Hematopoietic multipotent progenitor cell (in vitro differentiated cells): ENCODE measurements at places on chromosomes 7 and 10. TPM values are rescaled to one million over a fixed set of nuclear protein-coding genes. Genes with fewer than 3 reads are reported as not detected.
A peak's percentile ranks its signal among the peaks of the same experiment; 100 is the strongest.

Gene GIMAP7
- total RNA-seq: 16.7 TPM

DNA sequence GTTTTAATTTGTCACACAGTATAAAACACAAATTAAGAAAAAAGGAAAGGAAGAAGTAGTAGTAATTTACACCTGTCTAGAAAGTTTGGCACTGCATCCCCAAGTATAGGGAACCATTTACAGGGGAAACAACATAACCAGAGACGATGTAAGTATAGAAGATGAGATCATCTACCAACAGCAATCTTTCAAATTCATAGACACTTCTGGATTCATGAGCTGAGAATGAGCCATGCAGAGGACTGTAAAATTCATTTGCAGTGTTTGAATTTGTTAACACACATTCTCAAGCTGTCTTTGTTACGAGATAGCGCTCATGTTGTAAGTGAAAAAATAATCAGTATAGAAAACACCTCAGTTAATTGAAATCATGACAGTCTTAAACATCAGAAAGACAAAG lies 337.0 kb upstream of the MEOX2 start:
- DNase-seq: no peak

Gene RAPGEF5
- 0.27 TPM for total RNA-seq

Gene PVRIG
- total RNA-seq: 0.54 TPM

Gene ZCWPW1
- total RNA-seq: 2.4 TPM

DNA sequence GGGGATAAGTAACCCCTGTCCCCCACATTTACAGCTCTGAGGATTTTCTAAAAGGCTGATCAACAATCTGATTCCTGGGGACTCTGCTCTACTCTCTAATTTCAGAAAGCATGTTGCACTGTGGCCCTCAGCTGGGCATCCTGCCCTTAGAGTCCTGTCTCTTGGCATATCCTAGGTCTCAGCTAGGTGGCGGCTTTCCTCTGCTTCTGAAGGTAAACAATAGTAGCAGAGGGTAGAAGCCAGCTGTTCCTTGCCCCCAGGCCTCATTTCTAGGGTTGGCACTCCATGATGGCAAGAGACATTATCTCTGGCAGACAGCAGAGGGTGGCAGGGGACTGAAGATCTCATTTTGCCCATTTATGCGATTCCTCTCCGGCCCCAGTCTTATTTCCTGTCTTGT lies 77.0 kb downstream of the ADCYAP1R1 start:
- no peak for DNase-seq

DNA sequence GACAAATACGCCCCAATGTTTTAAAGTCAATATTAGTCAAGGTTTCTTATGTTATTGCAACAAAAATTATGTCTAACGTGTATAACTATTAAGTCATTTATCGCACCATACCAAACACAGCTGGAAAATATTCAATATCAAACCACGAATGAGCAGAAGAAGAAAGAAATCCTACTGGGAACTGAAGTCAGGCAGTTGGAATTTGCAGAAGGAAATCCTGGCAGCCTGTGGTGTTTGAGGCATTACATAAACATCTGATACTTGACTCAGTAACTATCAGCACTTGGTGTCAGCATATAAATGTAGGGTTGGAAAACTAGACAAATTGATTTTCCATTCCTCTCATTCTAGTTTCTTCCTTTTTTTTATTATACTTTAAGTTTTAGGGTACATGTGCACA lies 83.4 kb upstream of the NUPR2 start:
- DNase-seq: no peak

Gene LAMB1
- total RNA-seq: 0.27 TPM

Gene ETV1
- total RNA-seq: 0.27 TPM

DNA sequence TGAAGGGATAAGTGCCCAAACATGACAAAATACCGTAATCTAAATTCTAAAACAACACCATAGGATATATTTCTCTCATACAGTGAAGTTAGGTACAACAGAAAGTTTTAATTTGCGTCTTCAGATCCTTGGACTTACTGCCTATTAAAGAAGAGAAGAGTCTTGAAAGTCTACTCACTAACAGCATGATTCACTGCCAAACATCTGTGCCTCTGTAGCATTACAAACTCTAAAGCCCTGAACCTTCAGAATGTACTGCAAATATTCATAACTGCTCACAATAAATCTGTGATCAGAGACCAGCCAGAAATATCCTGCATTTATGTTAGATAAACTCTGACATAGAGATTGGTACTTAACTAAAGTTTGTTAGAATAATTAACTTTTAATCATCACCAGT lies 365.3 kb downstream of the PARD3 start:
- no peak for DNase-seq

GRCh38 chr7:49037346-49038210 lies 113.2 kb downstream of the CDC14C start:
- DNase-seq: no peak

DNA sequence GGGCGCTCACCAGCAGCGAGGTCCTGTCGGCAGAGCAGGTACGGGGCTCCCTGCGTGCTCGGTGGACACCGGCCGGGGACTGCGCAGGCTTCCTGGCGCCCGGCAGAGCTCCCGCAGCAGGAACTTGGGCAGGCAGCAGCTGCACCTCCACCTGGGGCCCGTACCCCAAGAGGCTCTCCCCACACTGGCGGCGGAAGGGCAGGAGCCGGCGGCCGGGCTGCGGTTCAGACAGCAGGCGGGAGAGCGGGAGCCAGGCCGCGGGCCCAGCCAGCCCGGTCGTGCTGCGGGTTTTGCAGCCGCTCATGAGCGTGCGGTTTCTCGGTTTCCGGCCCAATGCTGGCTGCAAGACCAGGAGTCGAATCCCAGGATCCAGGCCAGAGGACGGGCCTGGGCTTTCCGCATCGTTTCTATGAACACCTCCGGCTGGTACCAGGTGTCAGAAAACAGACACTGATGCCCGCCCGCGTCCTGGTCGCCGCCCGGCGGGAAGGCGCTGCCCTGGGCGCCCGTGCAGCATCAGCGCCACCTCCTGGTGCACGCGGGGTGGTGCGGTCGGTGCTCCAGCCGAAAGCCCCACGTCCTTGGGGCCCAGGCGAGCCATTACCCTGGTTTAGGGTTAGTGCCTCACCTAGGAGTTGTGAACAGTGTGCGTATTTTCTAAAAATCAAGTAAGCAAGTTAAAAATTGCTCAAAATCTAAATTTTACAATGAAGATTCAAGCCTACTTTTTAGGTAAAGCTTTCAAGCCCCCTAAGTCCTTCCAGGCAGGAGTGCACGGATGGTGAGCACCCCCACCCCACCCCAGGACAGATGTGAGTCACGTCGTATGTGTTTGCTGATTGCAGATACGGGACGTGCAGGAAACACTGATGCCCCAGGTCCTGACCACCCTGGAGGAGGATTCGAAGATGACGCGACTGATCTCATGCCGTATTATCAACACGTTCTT lies 47.4 kb upstream of the PRKAR1B start:
- DNase-seq: peak; percentile 47

Gene CACNB2
- 11.6 TPM for total RNA-seq

DNA sequence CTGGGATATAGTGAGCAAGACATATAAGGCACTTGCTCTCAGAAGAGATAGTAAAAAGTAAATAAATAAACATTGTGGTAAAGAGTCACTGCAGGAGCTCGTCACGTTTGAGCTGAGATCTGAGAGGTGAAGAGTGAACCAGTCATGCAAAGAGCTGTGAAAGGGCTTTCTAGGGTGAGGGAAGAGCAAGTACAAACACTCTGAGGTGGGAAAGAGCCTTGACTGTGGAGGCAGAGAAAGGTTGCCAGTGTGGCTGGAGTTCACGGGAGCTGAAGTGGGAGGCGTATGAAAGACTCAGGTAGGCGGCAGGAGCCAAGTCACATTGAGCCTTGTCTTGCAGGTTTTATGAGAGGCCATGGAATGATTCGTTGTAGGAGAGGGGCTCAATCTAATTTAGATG lies 141.0 kb downstream of the C1GALT1 start:
- no peak for DNase-seq

DNA sequence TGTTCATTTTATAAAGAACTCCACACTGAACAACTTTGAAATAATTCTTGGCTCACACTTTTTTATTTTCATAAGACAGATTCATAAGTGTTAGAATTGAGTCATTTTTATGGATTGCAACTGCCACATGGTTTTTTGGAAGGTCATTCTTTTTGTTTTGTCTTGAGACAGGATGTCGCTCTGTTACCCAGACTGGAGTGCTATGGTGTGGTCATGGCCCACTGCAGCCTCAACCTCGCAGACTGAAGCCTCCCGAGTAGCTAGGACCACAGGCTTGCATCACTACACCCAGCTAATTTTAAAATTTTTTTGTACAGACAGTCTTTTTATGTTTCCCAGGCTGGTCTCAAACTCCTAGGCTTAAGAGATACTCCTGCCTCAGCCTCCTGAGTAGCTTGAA lies 20.3 kb downstream of the BMS1 start:
- no peak for DNase-seq

Gene SPDYE11
- not detected for total RNA-seq

- DNase-seq: no peak
Measured at GRCh38 chr10:86599729-86600128, 54.6 kb upstream of the OPN4 start.

Gene MET
- under 0.01 TPM for total RNA-seq

DNA sequence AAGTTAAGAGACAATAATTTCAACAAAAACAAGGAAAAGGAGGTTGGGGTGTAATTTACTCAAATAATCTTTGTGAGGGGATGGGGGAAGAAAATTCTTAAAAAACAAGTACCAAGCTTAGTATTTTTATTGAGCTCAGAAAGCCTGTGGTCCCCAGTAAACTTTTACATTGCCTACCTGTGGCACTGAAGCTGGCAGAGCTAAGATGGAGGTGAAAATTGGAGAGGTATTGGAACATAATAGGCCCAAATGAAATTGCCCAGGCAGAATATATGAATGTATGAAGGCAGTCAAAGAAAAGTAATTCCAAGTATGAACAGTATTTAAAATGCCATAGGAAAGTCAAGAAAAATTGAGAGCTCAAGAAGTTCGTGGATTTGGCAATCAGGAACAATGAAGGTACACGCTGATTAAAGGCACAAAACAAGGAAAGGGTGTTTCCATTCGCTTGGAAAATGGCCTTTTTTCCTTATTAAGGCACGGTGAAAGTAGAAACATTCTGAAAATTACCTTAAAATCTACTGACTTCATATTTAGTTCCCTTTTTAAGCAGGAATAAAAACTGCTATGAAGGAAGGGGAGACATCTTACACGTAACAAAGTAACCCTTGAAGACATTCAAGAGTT lies 3.4 kb upstream of the KMT2E start:
- no peak for DNase-seq

- DNase-seq: no peak
Measured at GRCh38 chr7:97851683-97852082, 20.5 kb downstream of the ASNS start.

Gene RBP3
- not detected for total RNA-seq

DNA sequence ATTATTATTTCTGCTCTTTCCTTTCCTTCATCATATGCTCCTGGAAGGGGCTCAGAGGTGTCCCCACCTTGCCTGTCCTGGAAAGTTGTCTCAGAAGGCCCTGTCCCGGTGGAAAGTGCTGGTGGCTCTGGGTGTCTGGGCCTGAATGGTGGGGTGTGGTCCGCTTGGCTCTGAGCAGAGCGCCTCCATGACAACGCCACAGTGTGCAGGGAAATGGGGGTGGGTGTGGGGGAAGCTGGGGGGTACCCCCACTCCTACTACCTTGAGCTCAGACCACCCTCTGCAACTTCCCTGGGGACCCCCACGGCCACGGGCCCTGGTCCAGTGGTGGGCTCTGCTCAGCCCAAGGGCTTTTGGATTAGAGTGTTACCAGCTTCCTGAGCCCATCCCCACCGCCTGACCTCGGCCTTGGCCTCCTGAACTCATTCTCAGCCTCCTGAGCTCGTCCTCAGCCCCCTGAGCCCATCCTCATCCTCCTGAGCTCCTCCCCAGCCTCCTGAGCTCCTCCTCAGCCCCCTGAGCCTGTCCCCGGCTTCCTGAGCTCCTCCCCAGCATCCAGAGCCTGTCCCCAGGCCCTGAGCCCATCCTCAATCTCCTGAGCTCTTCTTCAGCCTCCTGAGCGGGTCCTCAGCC lies 106.4 kb upstream of the FAM20C start:
- no peak for DNase-seq

GRCh38 chr7:69402696-69403095 lies 195.6 kb upstream of the AUTS2 start:
- no peak for DNase-seq

DNA sequence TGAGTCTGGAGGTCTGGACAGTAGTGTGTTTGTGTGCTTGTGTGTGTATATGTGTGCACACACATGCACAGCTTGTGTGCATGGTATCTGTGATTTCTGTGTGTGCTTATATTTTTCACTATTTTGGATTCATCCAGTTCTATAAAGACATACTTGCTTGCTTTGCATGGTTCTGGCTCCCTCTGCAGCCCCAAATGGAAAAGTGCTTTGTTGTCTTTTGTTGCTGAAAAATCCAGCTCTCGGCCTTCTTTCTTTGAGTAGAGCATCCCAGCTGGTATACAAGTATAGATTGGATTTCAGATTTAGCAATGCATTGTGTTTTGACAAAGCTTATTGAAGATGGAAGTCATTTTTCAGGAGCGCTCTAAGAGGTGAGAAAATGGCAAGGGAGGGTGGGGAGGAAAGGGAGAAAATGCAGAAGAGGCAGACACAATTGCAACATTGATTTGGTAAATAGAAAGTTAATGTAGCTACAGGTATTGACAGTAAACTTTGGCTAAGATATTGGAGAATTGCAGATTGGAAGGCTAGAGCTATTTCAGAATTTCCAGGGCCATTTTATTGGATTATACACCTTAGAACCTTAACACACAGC lies 333.9 kb downstream of the AUTS2 start:
- DNase-seq: peak; percentile 26

Gene PAX2
- total RNA-seq: not detected

- no peak for DNase-seq
Measured at GRCh38 chr7:96224073-96224472, 97.8 kb downstream of the SLC25A13 start.

Gene MYL10
- not detected for total RNA-seq

DNA sequence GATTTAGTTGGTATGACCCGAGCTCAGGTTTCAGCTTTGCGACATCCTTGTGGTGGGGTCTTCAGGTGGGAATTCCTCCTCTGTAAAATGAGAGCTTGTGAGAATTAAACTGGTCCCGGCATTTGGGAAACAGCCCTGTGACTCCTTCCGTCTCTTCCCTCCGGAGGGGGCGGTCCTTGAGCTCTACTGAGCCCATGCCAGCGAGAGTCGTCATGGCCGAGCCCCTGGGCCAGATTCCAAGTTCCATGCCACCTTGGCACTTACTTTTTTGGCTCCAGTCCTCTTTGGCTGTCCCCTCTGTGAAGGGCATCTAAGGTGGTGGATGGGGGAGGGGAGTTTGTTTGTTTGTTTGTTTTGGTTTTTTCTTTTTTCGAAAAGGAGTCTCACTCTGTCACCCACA lies 47.6 kb downstream of the GTF2IRD1 start:
- no peak for DNase-seq

Gene HOXA9
- 105 TPM for total RNA-seq
